Stimulated activated CD8-positive, alpha-beta memory T cell treated with anti-CD3 and anti-CD28 coated beads, Interleukin-2, amount 100 ng/mL, for 48 hours (primary cell): ENCODE measurements at places on chromosomes 6 and 20.

DNA sequence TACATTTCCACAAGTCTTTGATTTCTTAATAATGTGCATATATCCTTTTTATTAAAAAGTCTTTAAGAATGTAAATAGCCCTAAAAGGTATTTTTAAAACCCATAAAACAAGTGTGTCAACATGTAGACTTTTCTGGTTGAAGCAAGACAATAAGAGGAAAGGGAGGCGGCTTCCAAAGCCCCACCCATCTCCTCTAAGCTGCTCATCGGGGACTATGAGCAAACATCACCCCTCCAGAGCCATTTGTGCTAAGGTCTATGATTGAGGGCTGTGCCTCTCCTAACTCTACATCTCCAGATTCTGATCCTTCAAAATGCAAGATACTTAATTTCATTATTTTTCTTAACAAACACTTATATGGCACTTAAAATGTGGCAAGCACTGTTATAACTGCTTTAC, 2.5 kb upstream of the NAA20 start:
- DNase-seq = no peak

DNA sequence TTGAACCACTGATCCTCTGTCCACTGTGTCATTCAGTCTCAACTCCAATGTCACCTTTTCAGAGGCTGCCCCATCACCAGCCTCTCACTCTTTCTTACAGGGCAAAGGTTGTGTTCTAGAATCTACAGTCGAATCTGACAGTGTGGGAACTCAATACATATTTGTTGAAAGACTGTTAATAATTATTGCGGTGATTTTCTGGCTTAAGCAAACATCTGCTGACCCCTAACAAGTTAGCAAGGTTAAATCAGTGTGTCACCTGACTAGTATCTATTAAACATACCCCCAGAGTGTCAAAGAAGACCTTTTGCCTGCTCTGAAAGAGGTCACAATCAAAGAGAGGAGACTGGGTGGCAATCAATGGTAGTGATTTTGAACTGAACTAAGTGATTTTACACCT, 41.9 kb downstream of the ELOVL2 start:
- no peak for DNase-seq

DNA sequence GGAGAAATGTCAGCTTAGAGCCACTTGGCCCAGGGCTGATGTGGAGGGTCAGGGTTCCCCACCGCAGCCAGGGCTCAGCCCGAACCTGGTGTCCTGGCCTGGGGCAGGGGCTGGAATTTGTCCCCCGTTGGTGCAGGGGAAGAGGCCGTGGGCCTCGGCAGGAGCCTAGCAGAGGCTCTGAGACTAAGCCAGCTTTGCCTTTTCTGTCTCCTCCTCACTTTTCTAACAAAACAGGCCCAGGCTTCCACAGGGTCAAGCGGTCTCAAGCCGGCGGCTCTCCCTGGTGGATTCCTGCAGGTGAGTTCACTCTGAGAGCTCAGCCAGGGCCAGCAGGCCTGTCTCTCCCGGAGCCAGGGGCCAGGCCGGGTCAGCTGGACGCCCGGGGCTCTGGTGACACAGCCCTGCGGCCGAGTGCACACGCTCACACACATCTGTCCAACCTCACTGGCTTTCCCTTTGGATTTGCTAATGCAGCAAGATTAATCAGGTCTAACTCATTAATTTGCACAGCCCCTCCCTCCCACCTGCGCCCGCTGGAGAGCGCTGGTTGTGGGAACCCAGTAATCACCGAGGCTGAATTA, 2.9 kb upstream of the CHRNA4 start:
- no peak for DNase-seq

DNA sequence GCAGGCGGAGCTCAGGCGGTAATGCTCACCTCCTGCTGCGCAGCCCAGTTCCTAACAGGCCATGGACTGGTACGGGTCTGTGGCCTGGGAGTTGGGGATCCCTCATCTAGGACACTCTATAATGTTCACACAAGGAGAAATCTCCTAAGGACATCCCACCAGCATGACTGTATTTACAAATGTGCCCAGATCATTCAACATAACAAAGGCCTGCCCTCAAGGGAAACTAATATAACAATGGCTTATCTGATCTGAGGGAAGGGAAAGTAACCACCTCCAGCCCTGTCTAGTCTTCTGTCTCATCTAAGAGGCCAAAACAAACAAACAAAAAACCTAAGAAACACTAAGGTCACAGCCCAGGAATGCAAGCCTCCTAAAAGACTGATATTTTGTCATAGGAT, 232.8 kb downstream of the RNGTT start:
- no peak for DNase-seq

DNA sequence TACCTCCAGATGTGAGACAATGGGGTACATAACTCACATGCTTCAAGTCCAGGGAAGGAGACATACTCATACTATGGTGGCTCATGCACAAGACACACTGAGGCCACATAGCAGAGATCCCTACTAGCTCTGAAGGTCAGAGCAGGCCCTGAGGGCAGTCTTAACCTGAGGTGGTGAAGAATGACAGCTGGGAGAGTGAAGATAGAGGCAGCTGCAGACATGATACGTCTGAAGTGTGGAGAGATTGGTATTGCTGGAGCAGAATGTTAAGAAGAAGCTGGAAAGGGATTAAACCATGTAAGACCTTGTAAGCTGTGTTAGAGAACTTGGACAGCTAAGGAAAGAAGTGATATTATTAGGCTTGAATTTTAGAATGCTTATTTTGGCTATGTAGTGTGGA, 32.9 kb downstream of the PGM3 start:
- no peak for DNase-seq

DNA sequence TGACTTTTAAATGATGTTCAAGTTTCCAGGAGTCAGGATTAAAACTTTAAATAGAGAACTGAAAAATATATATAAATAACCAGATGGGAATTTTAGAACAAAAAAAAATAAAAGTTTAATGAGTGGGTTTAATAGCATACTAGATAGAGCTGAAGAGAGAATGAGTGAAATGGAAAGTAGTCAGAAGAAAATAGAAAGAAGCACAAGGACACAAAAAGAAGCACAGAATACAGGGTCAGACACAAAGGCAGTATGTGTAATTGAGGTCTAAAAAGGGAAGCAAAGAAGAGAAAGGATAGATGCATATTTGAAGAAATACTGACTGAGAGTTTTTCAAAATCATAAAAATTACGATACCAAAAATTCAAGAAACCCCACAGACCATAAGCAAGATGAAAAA, 159.8 kb upstream of the FERMT1 start:
- no peak for DNase-seq

GRCh38 chr6:89711801-89712200, 73.3 kb upstream of the LYRM2 start:
- DNase-seq = no peak

- no peak for DNase-seq
Observed at GRCh38 chr20:38336726-38337125, 9.6 kb upstream of the LBP start.

GRCh38 chr6:53915026-53915691, 120.4 kb downstream of the LRRC1 start:
- no peak for DNase-seq

DNA sequence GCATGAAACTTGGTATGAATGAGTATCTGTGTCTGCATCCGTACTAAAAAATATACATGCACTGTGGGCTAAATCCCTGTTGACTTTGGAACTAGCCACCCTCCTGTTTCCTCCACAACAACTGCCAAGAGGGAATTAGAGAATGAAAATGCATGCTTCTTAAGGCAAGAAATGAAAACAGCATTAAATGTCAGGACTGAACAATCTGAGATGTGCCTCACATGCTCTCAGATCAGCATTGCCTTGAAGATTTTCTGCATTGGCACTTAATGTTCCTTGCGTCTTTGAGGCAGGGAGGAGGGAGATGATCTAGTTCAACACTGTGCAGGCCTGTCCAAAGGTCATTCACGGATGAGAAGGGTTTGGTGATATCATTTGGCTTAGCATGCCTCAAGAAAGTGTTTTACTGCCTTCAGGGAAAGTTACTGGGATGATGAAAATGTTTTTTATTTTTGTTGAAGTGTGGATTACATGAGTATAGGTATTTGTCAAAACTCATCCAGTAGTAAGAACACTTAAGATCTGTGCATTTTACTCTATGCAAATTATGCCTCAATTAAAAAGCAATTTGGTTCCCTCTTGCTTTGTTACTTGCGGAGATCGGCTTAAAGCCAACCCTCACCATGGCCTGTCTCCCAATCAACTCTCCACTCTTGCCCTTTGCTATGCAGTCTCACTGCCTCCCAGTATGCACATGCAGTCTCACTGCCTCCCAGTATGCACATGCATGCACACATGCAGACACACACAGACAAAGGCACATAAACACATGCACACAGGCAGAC, 47.5 kb upstream of the RIN2 start:
- no peak for DNase-seq

DNA sequence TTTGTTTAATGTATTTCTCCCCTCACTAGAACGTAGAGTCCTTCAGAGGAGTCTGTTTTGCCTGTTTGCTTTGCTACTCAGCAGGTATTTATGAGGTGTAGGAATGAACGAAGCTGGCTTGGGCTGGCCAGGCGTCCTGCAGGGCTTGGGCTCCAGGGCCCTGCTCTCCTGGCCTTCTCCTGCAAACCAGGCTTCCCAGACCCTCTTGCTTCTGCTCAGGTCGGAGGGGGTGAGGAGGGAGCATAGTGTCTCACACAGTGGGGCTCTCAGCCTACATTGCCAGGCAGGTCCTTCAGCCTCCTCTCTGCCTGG, 24.6 kb upstream of the MLN start:
- no peak for DNase-seq

GRCh38 chr6:21281366-21281765, 312.2 kb upstream of the SOX4 start:
- DNase-seq = no peak

GRCh38 chr6:15090745-15091384, 155.0 kb upstream of the JARID2 start:
- DNase-seq = no peak

- DNase-seq = no peak
Observed at GRCh38 chr6:31193206-31193605, 22.7 kb upstream of the POU5F1 start.

- no peak for DNase-seq
Observed at GRCh38 chr20:4802527-4802926, 80.8 kb downstream of the PRND start.

DNA sequence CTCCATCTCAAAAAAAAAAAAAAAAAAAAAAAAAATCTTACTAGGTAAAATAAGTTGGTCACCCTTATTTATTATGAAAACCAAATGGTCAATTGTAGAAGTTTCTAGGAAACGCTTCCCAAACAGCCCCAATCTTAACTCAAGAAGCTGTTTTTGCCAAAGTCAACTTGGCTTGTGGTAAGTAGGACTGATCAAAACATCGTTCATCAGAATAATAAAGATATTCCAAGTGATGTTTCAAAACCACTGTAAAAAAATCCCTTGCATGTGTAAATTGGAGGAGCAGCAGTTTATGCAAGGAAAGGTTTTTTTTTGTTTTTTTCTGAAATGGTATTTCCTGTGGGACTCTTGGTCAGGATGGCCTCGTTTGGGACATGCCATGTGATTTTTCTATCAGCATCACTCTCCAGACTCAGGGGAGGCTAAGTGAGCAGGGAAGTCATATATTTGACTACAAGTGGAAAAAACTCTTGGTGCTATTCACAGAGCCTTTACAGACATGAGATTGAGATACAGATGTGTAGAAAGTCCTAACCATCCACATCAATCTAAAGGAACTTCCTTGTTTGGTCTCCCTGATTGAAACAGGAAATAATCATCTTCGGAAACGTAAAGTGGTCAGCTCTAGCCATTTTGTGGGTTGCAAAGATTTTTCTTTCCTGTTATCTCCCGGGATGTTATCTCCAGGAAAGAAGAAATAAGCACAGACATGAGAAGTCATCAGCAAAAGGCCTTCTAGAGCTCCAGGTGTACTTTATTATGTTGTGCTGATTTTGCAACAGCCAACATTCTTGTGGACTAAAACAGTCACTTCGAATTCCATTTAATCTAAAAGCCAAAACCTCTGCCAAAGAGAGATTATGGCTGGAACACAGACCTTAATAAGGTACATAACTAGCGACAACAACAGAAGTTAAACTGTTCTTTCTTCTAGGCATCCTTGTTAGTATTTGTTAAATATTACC, 177.8 kb downstream of the EDN1 start:
- no peak for DNase-seq

DNA sequence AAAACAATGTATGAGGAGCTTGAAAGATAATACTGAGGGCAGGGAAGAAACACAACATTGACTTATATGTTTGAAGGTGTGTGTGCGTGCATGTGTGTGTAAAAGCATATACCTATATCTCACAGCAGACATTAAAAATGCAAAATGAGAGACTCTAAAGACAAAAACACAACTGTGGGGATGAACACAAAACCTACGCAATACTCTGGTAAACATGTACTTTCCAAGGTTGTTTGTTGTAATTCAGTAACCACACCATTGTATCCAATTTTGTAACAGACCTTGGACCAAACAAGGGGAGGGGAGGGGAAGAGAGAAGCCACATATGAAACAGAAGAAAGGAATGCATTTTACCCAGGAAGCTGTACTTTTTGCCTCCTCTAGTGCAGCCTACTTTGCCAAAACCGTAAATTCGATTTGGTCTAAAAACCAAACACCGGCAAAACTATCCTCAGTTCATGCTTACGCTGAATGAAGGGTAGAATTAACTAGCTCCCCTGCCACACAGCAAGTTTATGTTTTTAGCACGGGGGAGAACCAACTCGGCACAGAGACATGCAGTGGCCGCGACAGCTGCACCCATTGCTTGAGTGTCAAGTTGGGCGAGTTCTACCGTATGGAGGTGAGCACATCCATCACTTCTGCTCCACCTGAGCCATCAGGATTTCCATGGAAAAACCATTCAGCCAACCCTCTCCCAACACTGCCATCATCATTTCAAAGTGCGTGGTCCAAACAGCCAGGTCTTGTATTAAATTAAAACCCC, 50.0 kb downstream of the CNKSR3 start:
- DNase-seq = no peak

DNA sequence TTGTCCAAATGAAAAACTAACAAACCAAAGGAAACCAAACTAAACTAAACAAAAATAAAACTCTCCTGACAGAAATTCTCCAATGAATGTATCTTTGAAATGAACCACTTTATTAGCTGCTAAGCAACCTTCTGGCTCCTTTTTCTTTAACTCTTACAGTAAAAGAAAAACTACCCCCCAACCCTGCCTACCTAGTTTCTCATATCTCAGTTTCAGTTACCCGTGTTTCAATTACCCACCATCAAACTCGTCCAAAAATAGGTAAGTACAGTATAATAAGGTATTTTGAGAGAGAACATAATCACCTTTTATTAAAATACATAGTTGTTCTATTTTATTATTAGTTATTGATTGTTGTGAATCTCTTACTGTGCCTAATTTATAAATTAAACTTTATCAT, 177.4 kb upstream of the THEMIS start:
- DNase-seq = no peak

GRCh38 chr6:30935018-30935417, 3.0 kb upstream of the SFTA2 start:
- no peak for DNase-seq
